ENCODE measurements at places on chromosomes 4 and X.
A peak's percentile ranks its signal among the peaks of the same experiment; 100 is the strongest.

- no peak for DNase-seq
These were observed 28.7 kb downstream of the UGT2B7 start for GRCh38 chr4:69124941-69125340.

DNA sequence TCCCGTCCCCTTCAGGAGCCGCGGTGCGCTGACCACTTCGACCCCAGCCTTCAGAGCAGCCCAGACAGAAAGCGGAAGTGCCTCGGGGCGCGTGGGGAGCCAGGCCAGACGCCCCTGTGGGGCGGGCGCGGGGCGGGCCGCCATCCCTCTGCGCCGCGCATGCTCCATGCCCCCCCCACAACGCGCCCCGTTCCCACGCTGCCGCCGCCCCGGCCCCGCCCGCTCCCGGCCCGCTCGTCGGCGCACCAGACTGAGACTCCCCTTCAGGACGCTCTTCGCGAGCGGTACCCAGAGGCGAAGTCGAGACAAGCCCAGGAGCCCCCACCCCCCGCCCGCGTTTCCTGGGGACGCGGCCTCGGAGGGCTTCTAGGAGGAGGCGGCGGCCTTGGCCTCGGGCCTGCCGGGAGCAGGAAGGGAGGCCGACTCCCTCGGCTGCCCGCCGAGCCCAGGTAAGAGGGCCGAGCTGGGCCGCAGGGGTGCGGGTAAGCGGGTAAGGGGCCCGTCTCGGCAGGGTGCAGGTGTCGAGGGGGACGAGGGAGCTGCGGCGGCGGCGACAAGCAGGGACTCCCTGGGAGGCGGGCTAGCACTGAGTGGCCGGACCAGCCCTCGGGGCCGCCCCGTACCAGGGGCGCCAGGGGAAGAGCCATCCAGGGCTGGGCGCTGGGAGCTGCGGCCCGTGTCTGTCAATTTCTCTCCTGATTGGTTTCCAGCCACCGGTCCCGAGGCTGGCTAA lies at the start of gene ZFP92:
Gene ZFP92, plus strand, starts transcription at position 218 of the 733 bp plus-strand sequence. CDS start 6,851 bp downstream, outside the sequence.
- peak; percentile 71 for DNase-seq

DNA sequence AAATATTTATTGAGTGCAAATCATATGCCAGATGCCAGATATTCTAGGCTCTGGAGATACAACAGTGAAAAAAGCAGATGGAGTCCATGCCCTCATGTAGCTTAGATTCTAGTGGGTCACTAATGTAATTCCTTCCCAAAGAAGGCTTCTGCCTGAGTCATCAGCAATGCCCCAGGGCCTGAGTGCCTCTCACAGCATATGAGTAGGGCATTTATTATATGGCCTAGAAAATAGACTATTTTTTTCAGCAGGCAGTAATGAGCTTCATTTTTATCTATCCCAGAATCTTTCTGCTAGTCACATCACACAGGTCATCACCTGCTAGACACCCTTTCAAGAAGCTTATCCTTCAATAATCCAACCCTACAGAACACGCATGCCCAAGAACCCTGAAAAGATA lies 22.3 kb downstream of the TMEM31 start:
- DNase-seq: no peak

DNA sequence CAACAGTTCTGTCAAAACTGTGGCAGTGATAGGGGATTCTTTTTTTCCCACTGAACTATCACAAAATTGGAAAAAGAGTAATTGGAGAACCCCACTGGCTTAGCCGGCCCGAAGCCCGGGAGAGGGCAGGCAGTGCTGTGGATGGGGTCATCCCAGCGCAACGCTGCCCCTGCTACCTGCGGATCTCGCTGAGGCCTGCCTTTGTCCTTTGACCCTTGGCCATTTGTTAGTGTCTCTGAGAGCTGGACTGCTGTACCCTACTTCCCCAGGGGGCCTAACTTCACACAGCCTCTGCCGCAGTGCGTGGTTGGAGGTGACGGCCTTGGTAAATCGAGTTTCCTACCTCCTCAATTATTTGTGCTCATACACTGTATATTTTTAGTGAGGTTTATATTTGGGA lies 43.0 kb upstream of the MSANTD1 start:
- DNase-seq: no peak

- DNase-seq: peak; percentile 73
These were observed 107.1 kb downstream of the NSUN7 start for GRCh38 chr4:40856840-40857362.

DNA sequence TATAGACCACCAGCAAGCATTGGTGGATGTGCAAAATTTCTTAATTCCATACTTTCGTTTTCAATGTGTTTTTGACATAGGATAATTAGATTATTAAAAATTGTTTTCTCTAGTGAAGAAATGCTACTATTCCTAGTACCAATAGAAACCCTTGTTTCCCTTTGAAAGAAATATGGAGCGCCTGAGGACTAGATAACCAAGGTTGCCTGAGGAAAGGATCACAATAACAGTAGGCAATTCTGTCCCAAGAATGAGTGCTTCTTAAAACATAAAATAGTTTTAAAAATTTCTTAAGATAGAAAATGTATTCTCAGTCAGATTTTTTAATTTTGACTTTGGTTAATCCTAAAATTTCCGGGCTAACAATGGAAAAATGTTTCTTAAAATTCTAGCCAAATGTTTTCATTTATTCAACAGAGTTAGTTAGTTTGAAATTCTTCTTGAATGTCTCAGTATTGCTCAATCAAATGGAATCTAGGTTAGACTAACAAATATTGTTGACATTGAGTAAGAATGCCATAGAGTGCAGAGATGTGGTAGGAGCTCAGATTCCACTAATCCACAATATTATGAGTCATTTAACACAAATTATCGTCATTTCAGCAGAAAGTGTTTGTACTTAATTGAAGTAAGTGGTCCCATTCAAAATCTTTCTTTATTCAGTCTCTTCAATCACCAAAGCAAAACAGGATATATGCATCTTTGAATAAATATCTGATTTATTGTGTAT lies 666.0 kb downstream of the GRID2 start:
- no peak for DNase-seq

- DNase-seq: no peak
These were observed 12.6 kb upstream of the NR3C2 start for GRCh38 chr4:148454835-148455234.

- no peak for DNase-seq
These were observed 51.7 kb upstream of the MCF2 start for GRCh38 chrX:139759637-139760036.

DNA sequence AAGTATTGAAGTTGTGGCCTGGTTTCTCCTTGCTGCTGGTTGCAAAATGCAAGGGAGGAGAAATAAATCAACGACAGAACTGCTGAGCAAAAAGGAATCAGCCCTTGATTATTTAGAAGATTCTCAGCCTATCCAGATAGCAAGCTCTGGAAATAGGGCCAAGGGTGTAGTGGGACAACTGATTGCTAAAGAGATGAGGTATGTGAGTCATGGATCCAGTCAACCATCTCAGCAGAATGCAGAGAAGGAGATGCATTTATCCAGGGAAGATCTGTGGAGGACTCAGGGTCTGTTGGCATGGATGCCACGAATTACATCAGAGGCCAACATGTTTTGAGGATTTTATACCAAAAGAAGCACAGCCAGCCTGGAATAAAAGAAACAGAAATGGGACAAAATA lies 36.7 kb downstream of the FOXR2 start:
- no peak for DNase-seq

GRCh38 chrX:109629310-109629709 lies 4.3 kb upstream of the KCNE5 start:
- DNase-seq: no peak

GRCh38 chrX:38112566-38112965 lies 106.2 kb downstream of the SYTL5 start:
- DNase-seq: no peak

DNA sequence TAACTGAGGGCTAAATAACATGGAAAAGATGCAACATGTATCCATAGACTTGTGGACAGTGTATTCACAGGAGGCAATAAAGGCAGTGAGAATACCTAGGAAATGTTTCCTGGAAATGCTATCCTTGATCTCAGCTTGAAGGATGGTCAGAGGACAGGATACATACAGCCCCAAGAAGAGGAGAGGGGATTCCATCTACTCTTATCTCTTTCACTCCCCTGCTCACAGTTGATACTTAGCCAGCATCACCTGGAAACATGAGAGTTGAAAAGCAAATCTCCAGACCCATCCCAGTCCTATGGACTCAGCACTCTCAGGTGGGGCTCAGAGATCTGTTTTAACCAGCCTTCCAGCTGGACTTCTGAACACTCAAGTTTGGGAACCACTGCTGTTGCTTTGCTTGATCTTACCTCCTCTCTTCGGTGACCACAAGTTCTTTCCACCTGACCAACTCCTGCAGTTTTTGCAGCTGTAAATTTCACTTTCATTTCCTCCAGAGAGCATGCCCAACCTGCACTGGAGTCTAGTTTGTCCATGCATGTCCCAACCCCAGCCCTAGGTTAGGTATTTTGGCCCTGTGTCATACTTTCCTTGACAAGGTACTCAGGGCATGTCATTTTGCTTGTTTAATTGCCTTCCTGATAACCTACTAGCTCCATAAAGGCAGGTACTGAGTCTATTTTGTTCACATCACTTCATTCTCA lies 10.4 kb downstream of the RELL1 start:
- DNase-seq: no peak

DNA sequence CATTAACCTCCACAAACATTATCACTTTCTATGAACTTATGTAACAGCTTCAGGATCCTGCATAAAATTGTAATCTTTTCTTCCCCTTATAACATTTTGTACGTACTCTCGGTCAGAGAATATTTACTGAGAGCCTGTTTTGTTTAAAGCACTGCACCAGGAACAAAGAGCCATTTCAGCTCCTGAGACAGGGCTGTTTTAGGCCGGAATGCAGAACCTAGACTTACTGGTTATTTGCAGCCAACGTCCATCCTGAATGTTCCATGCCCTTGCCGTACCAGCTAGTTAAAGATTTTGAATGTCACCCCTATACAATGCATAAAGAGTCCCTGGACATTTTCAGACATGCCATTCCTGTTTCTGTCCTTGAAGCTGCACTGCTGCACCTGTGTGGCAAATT lies 248.8 kb downstream of the PCDH7 start:
- DNase-seq: no peak

GRCh38 chr4:181193131-181193930 lies 1049.9 kb upstream of the TENM3 start:
- DNase-seq: no peak

DNA sequence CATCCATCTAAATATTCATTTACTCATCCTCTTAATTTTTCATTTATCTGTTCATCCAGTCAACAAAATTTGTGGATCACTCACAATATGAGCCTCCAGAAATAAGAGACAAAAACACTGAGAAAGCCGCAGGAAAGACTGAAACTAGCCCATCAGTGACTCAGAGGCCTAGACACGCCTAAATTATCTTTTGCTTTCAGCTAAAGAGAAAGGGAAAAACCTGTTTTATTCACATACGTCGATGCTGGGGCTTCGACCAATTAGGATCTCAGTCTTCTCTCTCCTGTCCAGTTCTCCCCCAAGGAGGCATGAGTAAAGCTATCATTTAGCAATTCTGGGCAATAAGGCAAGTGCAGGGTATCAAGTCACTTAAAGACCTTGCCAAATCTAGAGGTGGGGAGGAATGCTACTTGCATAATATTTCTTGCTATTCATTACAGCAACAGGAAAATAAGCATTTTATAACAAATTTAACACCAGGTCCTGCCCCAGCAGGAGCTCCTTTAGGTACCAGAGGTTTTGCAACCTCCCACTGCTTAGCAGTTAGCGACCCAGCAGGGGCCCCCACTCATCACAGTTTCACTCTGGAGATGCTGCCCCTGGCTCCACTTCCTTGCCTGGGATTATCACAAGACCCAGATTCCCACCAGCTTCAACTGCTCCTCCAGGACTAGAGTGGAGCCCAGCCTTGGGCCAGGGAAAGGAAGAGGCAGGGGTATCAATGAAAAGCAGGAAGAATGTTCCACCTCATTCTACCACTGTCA lies 30.1 kb upstream of the TMEM154 start:
- DNase-seq: no peak

- no peak for DNase-seq
These were observed 626.5 kb upstream of the GALNTL6 start for GRCh38 chr4:171186700-171187099.

GRCh38 chr4:148164557-148164956 lies 277.7 kb downstream of the NR3C2 start:
- no peak for DNase-seq

DNA sequence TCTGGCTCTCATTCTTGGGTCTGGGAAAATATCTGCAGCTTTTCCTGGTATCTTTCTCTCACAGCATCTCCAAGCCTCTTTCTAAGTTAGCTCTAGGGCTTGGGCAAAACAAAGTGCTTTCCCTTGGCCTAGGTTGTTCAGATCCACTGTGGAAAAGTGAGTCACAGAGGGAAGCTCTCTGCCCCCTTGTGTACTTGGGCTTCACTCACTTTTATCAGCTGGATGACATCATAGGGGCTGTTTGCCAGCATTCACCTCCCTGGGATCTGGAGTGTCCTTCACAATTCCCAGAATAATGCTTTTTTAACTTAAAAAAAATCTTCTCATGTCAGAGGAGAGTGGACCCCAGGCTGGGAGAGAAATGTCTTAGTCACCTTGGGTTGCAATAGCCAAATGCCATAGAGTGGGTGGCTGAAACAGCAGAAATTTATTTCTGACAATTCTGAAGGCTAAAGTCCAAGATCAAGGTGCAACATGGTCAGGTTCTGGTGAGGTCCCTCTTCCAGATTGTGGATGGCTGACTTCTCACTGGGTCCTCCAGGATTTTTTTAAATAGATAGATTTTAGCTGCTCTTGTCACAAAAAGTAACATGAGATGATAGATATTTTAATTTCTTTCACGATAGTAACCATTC lies 247.8 kb downstream of the SH2D1A start:
- DNase-seq: no peak
